Cortex of kidney (tissue), 1 donor: ENCODE measurements at places on chromosomes 7 and 10.

DNA sequence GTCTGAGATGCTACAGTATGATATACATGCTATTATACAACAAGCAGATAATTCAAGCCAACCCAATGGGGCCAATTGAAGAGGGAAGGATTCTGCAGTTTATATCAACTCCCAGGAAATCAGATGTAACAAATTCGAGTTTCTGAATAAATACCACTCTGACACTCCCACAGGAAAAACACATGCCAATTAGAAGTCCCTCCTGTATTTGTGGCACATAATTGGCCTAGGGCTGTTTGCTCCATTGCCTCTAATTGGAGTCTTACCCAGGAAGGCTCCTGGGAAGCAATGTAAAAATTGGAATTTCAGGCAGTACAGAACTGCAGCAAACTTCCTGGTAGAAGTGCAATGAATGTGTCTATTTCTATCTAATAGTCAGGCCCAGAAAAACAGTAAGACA is 4.7 kb downstream of the PPA1 start:
- DNase-seq, result no peak

- DNase-seq, result no peak
Measured at GRCh38 chr10:21593986-21594385, 60.0 kb downstream of the MLLT10 start.

DNA sequence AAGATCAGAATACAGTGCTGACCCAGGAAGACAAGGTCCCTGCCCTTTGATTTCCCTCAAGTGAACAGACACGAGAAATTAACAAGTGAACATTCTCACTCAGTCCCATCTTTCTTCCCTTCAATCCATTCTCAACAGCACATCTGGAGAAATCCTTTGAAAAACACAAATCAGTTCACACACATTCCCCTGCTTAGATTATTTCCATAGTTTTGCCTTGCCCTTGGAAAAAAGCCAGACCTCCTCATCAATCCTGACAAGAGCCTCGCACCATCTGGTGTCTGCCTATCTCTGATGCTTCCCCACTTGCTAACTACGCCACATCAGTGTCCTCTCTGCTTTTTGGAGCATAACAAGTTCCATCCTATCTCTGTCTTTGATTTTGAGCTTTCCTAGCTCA is 94.4 kb upstream of the KIAA1217 start:
- no peak for DNase-seq

DNA sequence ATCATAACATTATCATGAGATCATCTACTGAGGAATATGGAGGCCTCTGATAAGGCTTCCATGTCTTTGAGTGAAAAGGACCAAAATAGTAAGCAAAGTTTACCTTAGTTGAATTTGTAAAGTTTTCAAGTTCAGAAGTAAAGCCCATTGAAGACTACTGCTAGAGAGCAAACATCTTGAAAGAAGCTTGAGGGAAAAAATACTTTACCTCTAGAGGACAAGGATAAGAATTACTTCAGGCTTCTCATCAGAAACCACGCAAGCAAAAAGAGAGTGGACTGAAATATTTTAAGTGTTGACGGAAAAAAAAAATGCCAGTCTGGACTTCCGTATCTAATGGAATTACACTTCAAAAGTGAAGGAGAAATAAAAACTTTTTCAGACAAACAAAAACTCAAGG is 114.3 kb downstream of the MPP7 start:
- no peak for DNase-seq

DNA sequence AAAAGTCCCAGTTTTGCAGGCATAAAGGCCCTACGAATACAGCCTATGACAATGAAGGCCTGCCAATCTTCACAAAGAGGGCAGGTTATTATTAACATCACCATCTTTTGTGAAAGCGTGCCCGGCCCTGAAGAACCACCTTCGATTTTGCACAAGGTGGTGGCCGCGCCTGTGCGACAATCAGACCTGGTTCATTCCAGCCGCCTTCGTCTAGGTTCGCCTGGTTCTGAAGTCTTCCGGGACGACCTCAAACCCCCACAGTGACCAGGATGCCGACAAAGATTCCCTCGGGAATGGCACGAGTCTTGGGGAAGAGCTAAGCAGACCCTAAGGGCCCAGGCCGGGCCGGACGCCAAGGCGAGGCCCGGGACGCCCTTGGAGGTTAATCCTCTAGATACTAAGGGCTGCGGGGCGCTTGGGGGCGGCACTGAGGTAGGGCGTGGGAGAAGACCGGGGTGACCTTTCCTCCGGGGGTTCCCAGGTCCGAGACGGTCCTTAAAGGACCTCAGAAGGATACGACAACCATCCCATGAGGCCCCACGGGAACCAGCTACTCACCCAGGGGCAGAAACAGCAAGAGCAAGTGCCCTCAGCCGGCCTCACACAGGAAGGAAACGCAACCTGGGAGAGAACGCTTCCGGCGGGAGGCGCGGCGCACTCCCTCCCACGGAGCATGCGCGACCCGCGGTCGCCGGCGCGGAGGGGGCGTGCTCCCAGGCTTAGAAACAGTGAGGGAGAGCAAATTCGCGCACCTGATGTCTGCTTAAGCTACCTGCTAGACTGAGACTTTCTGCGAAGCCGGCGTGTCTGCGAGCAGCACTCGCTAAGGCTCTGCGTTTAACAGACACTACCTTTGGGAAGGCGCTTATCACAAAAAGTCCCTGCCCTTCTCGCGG is at the start of gene ATAD1:
Gene ATAD1 (minus strand): TSS at position 618 of the 896 bp plus-strand sequence. CDS start 3,627 bp downstream, outside the sequence.
- DNase-seq, result no peak

DNA sequence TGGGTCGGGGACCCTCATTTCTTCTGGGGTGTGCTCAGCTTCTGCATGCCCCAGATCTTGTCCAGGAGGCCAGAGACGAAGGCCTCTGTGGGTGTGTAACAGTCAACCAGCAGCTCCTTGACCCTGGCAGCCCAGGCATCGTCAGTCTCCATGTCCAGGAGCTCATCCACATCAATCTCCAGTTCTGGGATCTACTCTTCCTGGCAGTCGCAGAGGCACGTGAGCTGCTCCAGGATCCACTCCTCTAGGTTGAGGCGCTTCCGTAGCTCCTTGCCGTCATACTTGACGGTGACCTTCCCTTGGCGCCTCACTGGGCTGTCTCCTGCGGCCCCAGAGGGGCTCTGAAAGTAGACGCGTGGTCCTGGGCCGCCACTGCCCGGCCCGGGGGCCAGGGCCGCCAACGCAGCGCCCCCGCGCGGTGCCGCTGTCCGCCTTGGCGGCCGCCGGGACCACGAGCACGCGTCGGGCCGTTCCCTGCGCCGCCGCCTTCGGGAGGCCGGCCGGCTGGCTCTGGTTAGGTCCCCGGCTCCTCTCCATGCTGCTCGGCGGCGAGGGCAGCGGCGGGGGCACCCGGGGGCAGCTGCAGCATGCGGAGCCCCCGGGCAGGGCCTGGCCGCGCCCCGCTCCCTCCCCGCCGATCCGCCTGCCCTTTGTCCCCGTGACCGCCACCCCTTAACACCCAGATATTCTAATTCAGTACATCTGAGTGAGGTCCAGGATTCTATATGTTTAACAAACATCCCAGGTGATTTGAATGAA is 170.5 kb downstream of the SEPTIN7 start:
- no peak for DNase-seq

- no peak for DNase-seq
Measured at GRCh38 chr7:5282543-5283316, at the start of gene SLC29A4. Gene SLC29A4, plus strand, starts transcription at chr7:5282943. Its CDS starts 4,874 bp downstream, at chr7:5287817.

DNA sequence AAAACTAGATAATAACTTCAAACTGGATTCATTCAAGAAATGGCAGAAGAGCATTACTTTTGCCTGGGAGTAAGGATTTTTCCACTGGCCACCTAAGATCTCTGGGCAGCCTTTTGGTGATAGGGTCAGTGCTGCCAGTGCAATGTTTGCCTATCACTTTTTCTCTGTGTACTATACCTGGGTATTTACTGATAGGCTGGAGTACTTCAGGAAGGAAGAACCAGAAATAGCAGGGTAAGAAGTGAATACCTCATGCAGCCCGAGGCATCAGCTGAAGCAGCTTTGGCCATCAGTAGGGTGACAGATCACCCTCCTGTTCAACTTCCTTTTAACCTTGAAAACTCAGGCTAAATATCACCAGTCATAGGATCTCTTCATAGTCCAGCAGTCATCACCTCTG is 5.5 kb upstream of the PAPSS2 start:
- no peak for DNase-seq

DNA sequence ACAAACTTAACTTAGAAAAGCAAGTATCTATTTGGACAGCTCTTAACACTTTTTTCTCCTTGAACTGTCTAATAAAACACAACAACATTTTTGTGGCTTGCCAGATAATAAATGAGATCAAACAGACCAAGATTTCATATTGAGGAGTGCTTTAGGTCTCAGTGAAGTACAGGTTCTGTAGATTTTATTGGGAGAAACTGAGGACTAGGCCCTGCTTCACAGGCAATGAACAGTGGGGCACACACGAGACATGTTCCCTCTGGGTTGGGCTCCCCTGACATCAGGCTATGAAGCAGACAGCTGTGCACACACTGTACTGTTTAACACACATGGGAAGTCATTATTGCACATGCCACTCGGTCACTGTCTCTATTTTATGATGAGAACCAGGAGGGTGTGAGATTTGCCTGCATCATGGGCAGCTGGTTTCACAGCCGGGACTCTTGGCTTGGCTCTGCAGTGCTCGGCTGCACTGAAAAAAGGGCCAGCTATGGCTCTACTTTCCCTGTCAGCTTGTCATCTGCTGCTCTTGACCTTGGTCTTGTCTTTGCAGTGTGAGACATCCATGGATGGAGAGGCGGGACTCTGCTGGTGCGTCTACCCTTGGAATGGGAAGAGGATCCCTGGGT is 4.2 kb downstream of the IGFBP1 start:
- no peak for DNase-seq

GRCh38 chr7:92266415-92267241 is 20.9 kb downstream of the ANKIB1 start:
- DNase-seq, result no peak

DNA sequence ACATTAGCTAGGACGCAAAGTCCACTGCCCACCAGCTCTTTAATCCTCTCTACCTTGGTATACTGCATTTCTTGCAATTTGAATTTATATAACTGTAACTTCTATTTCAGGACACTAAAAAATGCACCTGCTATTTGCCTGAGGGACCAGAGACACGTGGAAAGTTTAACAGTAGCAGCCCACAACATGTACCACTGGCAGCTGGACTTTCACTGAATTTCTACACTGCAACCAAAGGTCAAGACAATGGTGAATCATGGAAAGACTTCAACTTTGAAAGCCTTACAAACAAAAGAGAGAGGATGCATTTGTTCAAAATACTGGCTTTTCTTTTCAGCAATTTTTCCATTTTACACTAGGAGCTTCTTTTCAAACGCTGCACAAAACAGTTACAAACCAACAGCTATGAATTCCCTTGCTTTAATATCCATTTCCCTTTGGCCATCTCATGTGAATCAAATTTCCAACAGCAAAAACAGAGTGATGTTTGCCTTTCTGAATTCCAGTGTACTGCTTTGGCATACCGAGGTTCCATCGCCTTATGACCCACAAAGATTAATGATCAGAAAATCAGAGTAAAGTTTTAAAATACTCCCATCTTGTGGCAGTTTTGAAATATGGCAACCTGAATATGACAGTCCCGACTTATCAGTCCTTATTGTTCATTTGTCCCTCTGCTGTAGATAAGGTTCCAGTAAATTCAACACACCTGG is 29.9 kb upstream of the HNRNPH3 start:
- no peak for DNase-seq

DNA sequence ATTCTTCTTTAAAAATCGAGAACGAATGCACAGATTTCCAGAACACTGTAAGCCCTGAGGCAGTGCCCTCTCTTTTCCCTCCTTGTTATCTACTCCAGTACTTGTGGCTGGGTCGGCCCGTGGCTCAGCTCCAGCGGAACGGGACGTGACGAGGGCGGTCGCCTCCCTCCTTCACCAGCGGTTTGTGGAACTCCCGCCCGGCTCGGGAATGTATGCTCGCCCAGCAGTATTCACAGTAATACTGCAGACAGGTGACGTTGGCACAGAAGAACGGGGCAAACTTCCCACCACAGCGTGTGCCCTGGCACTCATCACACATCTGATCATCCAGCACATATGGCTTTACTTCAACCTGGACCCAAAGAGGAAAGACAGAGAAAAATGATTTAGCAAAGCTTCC is 128.5 kb downstream of the BTAF1 start:
- DNase-seq, result no peak

DNA sequence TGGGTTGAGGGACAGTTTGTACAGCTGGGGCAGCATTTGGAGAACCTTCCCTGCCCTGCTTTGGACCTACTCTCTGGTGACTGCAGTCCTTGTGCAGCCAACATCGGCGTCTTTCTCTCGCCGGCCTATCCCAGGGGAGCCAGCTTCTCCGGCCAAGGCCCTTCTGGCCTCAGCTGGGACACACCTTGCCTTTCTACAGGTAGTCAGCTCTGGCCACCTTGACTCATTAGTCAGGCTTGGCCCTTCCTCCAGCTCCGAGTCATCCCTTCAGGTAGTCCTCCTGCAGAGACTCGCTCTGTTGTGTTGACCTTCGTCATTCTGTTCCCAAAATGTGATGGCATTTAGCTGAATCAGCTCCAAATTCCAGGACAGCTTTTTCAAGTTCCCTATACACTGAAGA is 145.0 kb upstream of the CHST15 start:
- no peak for DNase-seq

GRCh38 chr7:97506728-97507127 is 225.2 kb upstream of the TAC1 start:
- DNase-seq, result no peak

DNA sequence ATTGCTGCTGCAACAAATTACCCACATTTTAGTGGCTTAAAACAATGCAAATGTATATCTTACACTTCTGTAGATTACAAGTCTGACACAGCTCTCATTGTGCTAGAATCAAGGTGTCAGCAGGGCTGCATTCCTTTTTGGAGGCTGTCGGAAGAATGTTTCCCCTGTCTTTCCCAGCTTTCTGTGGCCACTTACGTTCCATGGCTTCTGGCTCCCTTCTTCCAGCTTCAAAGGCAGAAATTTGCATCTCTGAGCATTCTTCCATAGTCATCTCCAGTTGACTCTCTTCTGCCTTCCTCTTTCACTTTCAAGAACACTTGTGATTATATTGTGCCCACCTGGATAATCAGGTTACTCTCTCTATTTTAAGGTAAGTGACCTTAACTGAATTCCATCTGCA is 125.3 kb downstream of the GPR158 start:
- DNase-seq, result no peak

DNA sequence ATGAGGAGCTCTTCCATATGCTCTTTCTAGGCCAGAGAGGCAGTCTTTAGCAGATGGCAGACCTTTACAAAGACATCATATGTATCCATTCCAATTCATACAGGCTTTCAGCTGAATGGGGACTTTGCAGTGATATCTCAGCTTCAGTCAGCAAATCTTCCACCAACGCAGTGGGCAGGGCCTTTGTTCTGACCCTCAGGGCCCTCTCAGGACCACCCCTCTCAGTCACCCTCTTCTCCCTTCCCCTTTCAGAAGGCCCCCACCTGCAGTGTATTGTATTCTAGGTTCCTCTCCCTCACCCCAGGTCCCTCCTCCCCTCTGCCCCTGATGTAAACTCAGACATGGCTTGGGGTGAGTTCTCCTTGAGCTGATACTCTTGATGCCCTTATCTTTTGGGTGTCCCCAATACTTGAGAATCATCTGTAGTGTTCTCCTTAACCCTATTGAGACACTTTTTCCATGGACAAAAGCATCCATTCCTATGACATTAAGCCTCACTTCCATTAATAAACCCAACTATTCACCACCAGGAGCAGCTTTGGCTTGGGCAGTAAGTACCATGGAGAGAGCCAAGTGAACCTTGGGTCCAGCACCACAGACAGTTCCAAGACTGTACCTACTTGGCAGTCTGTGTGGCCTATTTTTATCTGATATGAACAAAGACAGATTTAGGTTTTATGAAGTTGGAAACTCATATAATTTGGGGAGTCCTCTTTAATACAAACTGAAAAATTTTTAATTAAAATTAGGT is 62.7 kb downstream of the ADCYAP1R1 start:
- DNase-seq, result no peak
